ENCODE measurements at places on chromosomes 4 and X.

GRCh38 chrX:103697687-103698086 lies 11.2 kb upstream of the MORF4L2 start:
- DNase-seq, result no peak

DNA sequence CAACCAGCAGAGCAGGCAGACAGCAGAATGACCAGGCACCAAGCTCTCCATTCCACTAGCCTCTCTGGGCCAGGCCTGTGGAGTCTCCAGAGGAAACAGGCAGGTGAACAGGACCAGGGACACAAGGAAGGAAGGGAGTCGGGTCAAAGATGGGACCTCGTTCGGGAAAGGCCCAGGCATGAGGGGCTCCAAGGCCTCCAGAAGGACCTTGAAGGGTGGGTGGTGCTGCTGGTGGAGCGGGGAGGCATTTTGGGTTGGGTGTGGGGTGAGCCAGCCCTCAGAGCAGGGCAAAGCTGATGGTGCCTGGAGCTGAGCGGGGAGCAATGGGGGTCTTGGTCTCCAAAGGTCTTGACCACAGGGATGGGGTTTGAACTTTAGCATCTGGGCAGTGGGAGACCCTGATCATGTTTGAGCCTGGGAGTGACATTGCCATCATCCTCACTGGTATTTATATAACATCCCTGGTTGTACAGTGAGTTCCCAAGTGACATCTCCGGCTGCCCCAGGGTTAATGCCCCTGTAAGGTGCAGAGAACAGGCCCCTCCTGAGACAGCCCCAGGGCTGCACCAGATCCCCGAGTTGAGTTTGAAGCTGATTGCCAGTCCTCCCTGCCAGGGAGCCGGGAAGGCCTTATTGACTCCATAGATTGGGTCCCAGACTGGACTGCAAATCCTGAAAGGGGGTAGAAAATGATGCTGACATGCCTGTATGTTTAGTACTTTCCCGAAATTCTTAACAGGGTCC lies 52.7 kb downstream of the PSAPL1 start:
- no peak for DNase-seq

- DNase-seq, result no peak
These were observed 136.3 kb downstream of the ZNF330 start for GRCh38 chr4:141356963-141357335.

DNA sequence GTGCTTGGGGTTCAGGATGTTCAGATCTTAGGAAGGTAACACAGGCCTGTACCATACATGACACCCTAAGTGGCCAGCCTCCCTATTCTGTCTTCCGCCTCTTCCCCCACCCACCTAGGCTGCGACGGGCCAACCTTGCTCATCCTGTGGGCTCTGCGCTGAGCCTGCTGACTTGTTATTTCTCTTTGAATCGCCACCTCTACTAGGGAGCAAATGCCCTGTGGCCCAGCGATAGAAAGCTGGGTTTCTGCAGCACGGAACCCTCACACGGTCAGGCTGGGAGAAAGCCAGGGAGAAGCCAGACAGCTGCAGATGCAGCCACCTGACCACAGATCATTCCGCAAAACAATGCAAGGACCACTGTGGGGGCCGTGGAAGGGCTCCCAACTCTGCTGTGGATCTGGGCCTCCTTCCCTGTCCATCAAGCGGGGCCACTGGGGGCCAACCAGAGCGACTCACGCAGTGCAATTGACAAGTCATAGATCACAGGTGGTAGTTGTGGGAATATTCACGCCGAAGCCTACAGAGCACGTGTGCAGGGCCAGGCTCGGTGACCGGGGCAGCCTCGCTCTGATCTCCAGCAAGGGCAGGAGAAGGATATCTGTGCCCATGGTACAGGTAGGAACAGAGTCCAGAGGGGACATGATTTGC lies 227.5 kb downstream of the AFAP1 start:
- DNase-seq, result no peak

GRCh38 chrX:98897191-98897590 lies 1512.9 kb downstream of the PCDH19 start:
- DNase-seq, result no peak

DNA sequence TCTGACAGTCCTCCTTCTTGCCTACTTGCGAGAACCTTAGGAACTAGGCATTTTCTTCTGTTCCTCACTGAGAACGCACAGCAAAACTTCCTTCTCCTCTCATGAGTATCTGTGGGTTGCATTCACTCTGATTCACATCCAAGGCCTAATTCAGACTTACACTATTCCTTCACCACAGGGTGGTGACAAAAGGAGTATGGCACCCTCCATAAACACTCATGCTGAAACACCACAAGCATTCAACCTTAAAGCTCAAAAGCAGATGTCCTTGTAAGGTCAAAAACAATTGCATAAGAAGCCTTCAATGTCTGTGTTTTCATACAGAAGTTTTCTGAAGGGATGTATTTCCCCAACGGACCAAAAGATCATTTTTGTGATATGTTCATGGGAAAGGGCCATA lies 147.3 kb downstream of the CORIN start:
- DNase-seq, result no peak

DNA sequence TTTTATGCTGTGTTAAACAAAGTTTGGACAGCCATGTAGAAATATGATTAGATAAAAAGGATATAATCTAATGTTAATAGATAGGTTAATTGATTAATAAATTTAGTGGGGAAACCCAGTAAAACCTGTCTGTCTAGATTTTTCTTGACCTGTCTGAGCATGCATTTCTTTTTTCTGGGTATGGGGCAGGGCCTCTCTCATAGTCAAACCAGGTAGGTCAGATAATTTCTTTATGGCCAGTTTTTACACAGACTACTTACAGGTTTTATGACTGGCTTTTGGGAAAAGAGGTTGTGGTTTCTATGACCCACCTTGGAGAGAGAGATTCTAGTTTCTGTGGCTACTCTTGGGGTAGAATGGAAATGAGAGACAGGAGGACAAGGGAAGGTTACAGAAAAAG lies 135.6 kb upstream of the EPHA5 start:
- no peak for DNase-seq

DNA sequence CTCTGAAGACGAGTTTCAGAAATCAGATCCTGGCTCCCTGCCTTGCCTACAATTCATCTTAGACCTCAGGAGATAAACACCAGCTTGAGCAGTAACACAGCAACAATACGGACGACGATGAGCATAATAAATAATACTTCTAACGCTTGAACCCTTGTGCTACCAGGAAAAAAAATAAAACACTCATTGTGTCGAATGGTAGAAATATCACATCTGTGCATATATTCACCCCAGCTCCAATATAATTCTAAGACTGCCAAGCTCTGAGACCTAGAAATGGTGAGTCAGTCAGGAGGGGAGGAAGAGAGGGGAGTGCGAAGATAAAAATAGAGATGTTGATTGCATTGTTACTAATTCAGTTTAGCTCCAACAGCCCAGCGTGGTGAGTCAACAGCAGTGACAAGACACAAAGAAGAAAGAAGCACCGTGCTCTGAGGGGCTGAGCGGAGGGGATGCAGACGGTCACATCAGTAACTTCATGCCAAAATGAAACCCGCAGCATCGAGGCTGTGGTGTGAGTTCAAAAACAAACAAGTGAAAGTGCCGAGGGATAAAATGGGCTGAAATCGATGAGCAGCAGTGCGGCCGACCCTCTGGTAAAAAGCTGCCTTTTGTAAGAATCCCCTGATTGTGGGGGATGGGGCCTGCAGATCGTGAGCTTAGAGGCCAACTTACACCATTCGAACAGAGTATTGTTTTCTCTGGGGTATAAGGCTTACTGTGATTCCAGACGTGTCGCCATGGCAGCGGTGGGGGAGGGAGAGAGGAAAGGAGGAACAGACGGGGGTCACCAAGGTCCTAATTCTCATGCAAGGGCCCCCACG lies 150.4 kb downstream of the MGST2 start:
- DNase-seq, result no peak

DNA sequence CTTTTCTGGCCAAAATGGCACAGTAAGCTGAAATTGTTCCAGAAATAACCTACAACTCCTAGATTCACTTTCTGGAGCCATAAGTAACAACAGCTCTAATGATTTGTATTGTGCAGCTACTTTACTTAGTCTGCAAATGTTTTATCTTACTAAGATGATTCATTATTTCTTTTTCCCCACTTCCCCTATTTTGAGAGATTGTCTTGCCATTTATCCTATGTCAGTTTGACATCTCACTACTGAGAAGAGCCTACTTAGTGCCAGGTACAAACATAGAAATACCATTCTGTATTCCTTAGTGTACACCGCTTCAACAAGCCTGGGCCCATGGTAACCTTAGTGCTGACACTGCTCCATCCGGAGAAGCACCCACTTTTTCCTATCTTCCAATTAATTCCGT lies 13.8 kb upstream of the STK26 start:
- no peak for DNase-seq

GRCh38 chr4:17877661-17878060 lies 66.9 kb downstream of the NCAPG start:
- no peak for DNase-seq

Measured in stimulated activated CD8-positive, alpha-beta memory T cell treated with anti-CD3 and anti-CD28 coated beads, Interleukin-4, amount 100 ng/mL, for 48 hours (primary cell).